Muscle of arm (tissue), 14 donors: ENCODE measurements at places on chromosomes 3 and 15.

DNA sequence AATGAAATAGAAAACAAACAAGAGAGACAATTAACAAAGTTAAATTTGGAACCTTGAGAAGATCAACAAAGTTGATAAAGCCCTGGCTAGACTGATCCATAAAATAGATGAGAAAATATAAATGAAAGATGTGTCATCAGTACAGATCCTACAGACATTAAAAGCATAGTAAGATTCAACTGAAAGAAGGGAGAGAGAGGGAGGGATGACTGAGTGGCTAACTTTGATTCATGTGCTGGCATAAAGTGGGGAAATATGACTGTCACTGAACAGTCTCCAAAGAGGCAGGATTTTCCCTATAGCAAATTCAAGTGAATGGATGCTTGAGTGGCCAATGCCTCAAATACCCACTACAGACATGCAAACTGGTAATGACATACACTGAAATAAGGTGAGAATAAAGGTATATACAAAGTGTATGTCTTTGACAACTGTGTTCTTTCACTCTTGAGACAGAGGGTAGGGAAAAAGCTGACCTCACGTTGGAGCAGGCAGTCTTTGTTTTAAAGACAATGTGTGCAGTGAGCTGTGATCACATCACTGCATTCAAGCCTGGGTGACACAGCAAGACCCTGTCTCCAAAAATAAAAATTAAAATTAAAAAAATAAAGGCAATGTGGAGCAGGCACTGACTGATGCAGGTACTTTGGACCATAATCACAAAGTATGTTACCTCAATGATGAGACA is 35.9 kb upstream of the CHD2 start:
- no peak for DNase-seq

- DNase-seq: no peak
These were observed 299.3 kb downstream of the TBC1D5 start for GRCh38 chr3:17443142-17443541.

GRCh38 chr3:143099210-143099609 is 20.4 kb upstream of the CHST2 start:
- DNase-seq: no peak

DNA sequence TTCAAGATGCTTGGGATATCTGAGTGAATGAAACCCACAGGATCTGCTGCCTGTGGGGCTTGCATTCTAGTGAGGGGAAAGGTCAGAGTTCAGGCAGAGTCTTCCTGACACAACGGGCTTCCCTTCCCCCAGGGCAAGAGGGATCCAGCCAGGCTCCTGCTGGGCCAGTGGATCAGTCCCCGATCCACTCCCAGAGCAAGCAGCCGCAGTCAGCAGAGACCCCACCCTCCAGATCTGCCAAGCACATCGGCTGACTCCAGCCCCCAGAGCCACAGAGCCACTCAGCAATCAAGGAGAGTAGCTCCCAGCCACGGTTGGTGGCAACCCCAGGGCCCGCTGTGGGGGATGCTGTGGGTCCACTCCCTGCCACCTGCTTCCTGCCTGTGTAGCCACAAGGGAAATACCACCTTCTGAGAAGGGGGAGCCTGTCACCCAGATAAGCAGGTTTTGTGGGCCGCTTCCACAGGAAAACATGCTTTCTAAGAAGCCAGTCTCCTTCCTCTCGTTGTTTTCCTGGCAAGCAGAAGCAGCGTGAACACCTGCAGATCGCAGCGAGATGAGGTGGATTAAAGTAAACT is 44.9 kb downstream of the CPN2 start:
- DNase-seq: no peak
